Anterior cingulate cortex (tissue), 58 donors: ENCODE measurements at places on chromosomes 4 and X.

DNA sequence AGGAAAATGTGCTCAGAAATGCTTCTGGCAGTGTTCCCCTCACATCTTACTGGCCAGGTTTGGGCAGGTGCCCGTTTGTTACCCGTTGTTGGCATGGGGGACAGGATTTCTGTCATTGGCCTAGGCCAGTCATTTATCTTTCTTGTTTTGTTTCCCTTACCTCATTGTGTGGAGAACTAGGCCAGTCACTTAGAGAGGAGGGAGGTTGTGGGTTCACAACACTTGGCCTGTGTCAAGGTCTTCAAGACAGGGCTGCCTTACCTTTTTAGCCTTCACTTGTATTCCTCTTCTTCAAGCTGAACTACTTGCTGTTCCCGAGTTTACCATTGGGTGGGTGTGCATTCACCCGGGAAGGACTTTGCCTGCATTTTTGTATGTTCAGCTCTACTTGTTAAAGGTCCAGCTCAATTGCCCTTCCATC is 17.7 kb downstream of the SNX25 start:
- no peak for DNase-seq

DNA sequence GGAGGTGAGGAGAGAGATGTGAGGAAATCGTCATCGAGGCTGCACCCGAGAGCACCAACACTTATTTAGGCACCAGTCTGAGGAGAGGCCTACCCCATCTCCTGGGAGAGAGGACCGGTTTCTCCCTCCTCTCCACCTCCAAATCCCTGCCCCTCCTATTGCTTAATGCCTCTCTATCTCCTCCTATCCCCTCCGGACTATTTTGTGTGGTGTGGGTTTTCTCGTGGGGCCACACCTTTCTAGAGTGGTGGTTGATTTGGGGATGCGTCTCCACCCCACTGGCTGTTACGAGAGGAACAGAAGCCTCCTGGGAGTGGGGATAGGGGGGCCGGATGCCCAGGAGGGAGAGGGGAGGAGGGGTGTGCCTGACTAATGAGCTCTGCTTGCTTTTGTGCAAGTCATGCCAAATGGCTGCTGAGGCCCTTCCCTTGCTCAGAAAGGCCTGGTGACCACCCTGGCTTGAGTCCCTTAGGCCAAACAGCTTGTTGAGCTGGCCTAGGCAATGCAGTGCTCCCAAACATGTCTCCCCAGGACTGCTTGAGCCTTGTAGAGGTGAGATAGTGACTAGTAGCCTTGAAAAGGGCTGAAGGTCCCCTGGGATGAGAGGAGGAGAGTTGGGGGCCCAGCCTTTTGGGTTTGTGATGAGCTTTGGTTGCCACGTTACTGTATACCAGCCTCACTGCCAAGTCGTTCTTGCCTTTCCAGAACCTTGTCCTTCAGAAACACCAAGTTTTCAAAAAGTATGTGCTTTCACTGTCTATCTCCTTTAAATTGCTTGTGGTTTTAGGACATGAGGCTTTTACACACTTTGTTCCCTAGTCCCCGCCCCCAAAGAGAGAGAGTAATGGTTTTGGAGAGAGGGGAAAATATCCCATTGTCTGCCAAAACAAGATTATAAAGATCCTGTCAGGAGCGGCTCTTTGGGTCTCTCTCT is 1.2 kb downstream of the MSN start:
- peak; percentile 21 for DNase-seq

- no peak for DNase-seq
Measured at GRCh38 chrX:41692162-41692749, 3.5 kb downstream of the GPR34 start.

DNA sequence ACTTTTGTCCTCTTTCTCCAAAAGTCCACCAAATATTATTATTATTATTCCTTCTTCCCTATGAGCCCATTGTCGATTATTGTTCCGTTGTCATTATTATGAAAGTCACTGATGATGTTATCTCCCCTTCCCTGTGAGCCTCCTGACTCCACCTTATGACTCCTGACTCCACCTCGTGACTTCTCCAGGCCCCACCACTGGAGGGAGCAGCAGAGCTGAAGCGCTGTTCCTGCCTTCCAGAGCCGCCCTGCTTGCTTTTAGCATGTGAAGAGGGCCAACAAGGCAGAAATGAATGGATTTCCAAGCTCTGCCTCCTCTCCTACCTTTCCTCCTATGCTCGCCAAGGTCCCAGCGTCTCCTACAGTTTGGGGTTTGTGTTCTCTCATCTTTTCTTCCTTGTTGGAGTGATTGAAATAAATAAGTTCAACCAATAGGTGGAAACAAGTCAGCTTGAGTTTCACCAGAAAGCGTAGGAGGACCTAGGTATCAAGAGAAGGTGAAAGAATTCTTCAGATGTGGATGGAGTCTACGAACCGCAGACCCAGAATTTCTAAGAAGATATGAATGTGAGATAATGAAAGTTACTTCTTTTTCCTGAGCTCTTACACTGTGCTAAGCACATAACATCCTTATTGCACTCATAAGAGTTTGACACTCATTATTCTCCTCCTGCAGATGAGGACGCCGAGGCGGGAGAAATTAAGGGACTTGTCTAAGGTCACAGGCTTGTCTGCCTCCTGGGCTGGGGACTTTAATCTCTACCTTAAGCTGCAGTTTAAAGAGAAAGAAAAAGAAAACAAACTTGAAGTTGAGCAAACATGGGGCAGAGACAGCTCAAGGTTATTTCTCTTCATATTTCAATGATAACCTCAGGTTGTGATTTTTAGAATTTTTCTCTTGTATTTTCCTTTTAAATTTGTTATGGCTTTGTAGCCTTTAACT is 26.1 kb downstream of the IGSF1 start:
- no peak for DNase-seq

- no peak for DNase-seq
Measured at GRCh38 chrX:101386542-101386885, 523 bp upstream of the BTK start.

- no peak for DNase-seq
Measured at GRCh38 chr4:147223576-147223975, 257.3 kb upstream of the EDNRA start.
